ENCODE measurements at places on chromosomes 6 and 20. TPM values are rescaled to one million over a fixed set of nuclear protein-coding genes. Genes with fewer than 3 reads are reported as not detected.
A peak's percentile ranks its signal among the peaks of the same experiment; 100 is the strongest.

DNA sequence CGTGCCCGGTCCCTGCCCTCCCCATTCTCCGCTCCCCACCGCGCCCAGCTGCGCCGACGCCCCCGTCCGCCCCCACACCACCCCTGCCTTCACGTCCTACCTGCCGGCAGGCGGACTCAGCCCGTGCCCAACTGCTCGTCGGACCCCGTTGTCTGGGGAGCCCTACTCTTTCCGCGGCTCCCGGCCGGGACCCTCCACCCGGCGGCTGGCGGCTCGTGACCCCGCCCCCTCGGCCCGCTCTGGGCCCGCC, at the start of gene SERAC1:
TSS of gene SERAC1 (minus strand) at position 223 of the 250 bp plus-strand sequence. CDS start 9,899 bp downstream, outside the sequence.
- no peaks in the 10 kb centered on the region for H3K27me3 ChIP-seq
- peak within 1 kb of the TSS; percentile 95 for H3K4me3 ChIP-seq
- peaks cover 8% of the 10 kb centered on the region for H3K36me3 ChIP-seq

DNA sequence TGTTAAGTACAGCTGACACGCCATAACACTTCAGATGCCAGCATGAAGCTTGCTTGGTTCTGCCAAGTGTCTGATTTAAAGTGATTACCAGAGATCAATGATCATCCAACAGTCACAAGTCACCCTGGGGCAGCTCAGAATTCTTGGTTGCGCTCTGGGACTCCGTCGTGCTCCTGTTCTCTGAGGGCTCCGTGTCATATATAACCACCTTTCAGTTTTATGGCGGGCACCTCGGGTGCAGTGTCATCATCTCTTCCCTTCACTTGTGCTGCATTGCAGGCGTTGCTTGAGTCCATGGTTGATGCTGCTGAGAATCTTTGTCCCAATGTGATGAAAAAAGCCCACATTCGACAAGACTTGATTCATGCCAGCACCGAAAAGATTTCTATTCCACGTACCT, 101.4 kb upstream of the SCGN start:
- no peak for DNase-seq
- peaks cover 7% of the 10 kb centered on the region for H3K4me1 ChIP-seq

DNA sequence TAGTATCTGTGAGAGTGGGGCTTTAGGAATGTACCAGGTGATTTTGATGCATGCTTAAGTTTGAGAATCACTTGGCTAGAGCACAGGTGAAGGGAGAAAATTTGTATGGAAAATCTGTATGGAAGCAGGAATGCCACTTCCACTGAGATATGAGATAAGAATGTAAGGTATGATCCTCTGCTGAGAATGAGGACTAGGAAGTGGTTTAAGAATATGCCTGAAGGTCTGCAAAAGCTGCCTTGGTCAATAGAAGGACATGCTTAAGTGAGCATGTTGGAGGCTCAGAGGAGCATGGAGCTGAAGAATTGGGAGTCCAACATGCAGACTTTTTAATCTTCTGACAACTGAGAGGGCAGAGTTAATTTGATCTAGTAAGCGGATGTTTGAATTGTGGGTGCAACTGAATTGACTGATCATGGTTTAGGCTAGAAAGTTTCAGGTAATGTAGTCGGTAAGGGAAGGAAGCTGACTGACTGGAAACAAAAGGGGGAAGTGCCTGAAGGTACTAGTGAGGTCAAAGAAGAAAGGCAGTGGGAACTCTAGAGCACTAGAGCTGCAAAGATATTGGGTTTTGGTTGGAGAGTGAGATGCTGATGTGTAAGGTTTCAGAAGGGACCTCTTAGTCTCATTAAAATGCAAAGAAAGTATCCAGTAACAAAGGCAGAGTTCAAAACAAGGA, 28.6 kb upstream of the NOTCH4 start:
- no peaks in the 10 kb centered on the region for H3K36me3 ChIP-seq
- no peaks in the 10 kb centered on the region for H3K27me3 ChIP-seq
- peak overlapping the region; percentile 9 for H3K4me3 ChIP-seq
- peak overlapping the region; percentile 3 for H3K27ac ChIP-seq
- peaks cover 39% of the 10 kb centered on the region for H3K4me1 ChIP-seq

GRCh38 chr6:41653691-41654090, 15.4 kb downstream of the MDFI start:
- no peak overlapping the region for H3K4me3 ChIP-seq
- H3K27ac ChIP-seq, result no peak overlapping the region
- no peak for DNase-seq
- H3K36me3 ChIP-seq, result no peaks in the 10 kb centered on the region

- peaks cover 9% of the 10 kb centered on the region for H3K27me3 ChIP-seq
- no peaks in the 10 kb centered on the region for H3K36me3 ChIP-seq
- no peak overlapping the region for H3K4me3 ChIP-seq
- H3K4me1 ChIP-seq, result no peaks in the 10 kb centered on the region
Measured at GRCh38 chr20:53387983-53388675, 205.5 kb downstream of the ZNF217 start.

DNA sequence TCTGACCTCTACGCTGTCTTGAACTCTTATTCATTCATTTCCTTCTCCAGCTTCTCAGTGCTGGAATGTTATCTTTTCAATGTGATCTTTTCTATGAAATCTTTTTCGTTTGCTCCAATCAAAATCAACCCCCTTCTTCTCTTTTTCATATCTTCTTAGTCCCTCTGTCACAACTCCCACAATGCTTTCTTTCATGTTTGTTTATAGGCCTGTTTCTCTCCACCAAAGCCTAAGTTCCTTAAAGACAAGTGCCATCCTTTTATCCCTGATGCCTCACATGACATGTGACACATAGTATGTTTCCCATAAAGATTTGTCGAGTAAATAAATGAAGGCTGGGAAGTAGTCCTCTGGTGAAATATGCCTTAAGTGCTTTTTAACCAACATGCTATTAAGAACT, 38.1 kb downstream of the CRYBG1 start:
- peaks cover 34% of the 10 kb centered on the region for H3K27me3 ChIP-seq
- H3K4me3 ChIP-seq, result no peak overlapping the region
- H3K36me3 ChIP-seq, result no peaks in the 10 kb centered on the region
- no peak overlapping the region for H3K27ac ChIP-seq
- no peaks in the 10 kb centered on the region for H3K4me1 ChIP-seq

DNA sequence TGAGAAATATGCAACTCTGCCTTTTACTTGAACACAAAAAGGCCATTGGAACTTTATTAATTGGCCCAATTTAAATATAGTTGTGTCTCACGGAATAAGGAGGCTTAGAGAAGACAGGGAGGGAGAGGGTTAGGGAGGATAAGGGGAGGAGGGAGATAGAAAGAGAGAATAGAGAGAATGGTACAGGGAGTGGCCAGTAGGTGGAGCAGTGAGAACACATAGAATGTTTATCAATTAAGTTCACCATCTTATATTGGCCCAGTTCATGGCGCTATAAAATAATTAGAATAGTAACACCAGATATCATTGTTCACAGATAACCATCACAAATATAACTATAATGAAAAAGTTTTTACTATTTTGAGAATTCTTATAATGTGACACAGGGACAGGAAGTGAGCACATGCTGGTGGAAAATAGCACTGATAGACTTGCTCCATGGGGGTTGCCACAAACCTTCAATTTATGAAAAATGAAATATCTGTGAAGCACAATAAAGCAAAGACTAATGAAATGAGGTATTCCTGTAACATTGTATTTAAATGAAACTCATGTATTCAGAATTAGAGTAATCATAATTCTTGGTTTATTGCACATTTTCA, 374.1 kb upstream of the MANEA start:
- no peaks in the 10 kb centered on the region for H3K27me3 ChIP-seq
- no peaks in the 10 kb centered on the region for H3K4me1 ChIP-seq
- no peak overlapping the region for H3K4me3 ChIP-seq
- H3K27ac ChIP-seq, result no peak overlapping the region

DNA sequence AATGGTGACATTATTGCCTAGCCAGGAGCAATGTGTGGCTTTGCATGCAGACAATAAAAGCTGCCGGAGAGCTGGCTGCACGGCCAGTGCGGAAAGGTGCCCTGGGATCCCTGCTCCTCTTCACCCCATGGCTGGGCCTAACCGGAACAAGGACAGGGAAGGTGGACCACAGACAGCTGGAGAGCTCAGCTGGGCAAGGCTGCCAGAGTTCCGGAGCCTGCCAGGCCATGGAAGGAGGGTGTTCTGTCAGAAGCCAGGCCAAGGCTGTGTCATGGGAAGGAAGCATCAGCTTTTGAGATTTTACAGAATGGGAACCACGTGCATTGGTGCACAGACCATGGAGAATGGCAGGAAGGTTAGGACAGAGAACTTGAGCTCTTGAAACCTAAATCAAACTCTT, 25.0 kb downstream of the MAP1LC3A start:
- DNase-seq, result no peak
- peaks cover 32% of the 10 kb centered on the region for H3K4me1 ChIP-seq
- H3K27me3 ChIP-seq, result no peaks in the 10 kb centered on the region
- H3K36me3 ChIP-seq, result peaks cover 14% of the 10 kb centered on the region
- H3K27ac ChIP-seq, result no peak overlapping the region
- no peak overlapping the region for H3K4me3 ChIP-seq

- peaks cover 14% of the 10 kb centered on the region for H3K27me3 ChIP-seq
- H3K27ac ChIP-seq, result no peak overlapping the region
Measured at GRCh38 chr6:15997586-15998388, 131.1 kb upstream of the MYLIP start.

FAM162B gene
- polyA plus RNA-seq, result not detected

- DNase-seq, result no peak
- no peaks in the 10 kb centered on the region for H3K27me3 ChIP-seq
- no peak overlapping the region for H3K27ac ChIP-seq
Measured at GRCh38 chr6:130407032-130407431, 41.2 kb downstream of the TMEM200A start.
